ENCODE measurements at places on chromosomes 5 and 9.
A peak's percentile ranks its signal among the peaks of the same experiment; 100 is the strongest.

GRCh38 chr5:135369952-135370351 lies 29.1 kb downstream of the MACROH2A1 start:
- DNase-seq: no peak

DNA sequence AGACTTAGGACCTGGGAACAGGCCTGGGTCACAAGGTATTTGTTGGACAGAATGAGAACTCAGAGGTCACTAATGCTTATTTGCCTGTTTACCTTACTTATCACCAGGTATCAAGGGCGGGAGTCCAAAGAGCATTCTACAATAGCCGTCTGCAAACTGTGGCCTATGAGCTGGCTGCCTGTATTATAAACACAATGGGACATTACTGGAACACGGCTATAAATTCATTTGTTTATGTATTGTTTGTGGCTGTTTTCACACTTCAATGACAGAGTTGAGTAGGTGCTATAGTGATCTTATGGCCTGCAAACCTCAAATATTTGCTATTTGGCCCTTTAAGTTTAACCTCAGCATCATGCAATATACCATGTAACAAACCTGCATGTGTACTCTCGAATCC lies 76.6 kb upstream of the ASTN2 start:
- DNase-seq: no peak

DNA sequence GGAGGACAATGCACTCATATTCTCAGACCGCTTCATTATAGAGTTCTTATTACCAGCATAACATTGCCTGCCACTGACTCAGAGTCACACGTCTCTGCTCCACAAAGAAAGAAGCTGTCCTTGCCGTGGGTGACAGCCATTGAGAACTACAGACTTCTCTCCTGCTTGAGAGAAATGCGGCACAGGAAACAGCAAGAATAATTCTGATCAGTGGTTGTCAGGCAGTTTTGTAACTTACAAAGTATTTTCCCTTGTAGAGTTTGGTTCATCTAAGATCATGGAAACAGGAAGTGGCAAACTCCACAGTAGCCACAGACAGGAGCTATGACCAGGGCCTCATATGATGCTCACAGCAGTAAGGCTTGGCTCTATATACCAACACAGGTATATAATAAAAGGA lies 47.0 kb downstream of the KCNV2 start:
- DNase-seq: no peak

- DNase-seq: no peak
These were observed 3.5 kb downstream of the CNOT8 start for GRCh38 chr5:154861946-154862345.

DNA sequence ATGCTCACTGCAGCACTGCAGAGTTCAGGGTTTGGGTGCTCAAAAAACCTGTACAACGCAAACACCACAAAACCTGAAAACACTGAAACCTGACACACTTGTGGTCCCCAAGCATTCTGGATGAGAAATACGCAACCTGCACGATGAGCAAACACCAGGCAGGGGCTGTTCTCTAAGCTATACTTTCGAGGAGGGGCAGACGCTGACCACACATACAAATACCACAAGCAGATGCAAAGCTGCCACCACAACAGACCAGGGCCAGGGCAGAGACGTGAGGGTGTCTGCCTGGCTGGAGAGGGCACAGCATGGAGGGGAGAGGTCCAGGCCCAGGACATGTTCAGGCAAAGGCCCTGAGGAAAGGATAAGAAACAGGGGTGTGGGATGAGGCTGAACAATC lies 23.0 kb downstream of the BARHL1 start:
- no peak for DNase-seq

- DNase-seq: no peak
These were observed 68.3 kb downstream of the SHB start for GRCh38 chr9:38000735-38001134.

- no peak for DNase-seq
These were observed 99.6 kb downstream of the ANKH start for GRCh38 chr5:14771972-14772371.

DNA sequence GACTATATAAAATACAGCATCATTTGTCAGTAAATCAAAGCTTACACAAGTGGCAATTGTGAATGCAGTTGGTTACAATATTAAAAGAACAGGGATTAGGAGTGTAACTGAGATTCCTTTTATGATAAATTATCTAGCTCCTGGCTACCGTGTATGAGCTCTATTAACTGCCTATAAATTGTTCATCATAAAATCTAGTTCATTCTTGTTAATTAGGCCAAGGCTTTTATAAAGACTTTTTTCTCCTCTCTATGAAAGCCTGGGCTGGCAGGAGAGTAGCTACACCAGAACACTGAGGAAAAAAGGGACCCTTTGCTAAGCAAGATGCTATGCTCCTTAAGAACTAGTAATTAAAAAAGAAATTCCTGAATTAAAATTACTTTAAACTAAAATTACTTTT lies 132.4 kb upstream of the MEF2C start:
- DNase-seq: no peak

GRCh38 chr5:66169534-66169933 lies 25.4 kb downstream of the SREK1 start:
- no peak for DNase-seq

DNA sequence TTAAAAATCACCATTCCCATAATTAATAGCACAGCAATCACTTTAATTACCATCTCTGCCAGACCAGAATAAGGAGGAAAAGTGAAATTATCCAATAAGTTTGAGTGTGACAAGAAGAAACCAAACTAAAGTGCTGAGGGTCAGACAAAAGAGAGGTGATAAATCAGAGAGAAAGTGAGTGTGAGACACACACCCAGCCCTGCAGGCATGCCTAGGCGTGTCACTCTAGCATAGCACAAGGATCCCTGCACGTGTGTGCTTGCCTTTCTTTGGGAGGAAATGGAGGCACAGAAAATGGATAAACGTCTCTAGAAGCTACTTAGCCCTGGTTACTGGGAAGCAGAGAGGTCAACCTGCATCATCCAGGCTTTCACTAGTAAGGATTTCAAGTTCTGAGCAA lies 56.2 kb downstream of the SEMA6A start:
- DNase-seq: no peak

- DNase-seq: no peak
These were observed 36.6 kb upstream of the CDH12 start for GRCh38 chr5:22889720-22890119.

GRCh38 chr5:138606378-138607064 lies 31.3 kb upstream of the HSPA9 start:
- no peak for DNase-seq

DNA sequence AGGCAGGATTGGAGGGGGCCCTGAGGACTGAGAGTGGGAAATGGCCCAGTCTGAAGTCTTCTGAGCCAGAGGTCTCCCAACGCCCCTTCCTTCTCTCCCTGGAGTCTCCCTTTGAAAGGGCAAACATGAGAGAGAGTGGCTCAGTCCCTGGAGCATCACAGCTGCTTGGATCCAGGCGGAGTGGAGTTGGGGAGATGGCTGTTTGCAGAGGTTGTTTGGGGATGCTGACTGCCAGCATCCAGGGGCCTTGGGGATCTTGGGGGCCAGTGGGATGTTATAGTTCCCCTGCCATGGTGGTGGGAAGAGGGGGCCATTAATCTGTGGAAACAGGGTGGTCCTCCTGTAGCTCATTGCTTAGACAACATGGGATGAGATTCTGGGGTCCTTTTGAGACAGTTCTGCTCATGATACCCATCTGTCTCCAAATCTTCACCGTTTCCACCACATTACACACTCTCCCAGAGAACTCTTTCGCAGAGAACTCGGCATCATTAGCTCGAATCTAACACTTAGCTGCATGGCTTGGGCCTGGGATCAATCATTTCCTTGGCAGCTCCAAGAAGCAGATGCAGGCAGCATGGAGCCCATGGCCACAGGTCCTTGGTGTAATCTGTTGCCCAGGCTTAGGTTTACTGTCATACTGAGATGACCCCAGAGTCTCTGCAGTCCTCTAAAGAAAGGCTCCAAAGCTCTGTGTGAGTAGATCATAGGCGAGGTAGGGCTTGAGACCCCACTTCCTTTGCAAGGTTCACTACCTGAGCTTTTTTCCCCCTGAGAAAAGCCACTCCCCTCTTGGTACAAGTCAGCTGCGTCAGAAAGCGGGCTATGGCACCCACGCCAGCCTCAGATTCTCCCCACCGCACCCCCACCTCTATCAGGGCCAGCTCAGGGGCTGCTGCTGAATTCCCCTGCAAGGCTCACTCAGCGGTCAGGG lies 54.4 kb upstream of the SH3PXD2B start:
- DNase-seq: no peak

- no peak for DNase-seq
These were observed 183.1 kb downstream of the NMUR2 start for GRCh38 chr5:152221721-152222629.

GRCh38 chr9:88826771-88827181 lies 164.5 kb upstream of the S1PR3 start:
- no peak for DNase-seq

GRCh38 chr5:111472579-111472978 lies 39.8 kb downstream of the STARD4 start:
- DNase-seq: no peak

DNA sequence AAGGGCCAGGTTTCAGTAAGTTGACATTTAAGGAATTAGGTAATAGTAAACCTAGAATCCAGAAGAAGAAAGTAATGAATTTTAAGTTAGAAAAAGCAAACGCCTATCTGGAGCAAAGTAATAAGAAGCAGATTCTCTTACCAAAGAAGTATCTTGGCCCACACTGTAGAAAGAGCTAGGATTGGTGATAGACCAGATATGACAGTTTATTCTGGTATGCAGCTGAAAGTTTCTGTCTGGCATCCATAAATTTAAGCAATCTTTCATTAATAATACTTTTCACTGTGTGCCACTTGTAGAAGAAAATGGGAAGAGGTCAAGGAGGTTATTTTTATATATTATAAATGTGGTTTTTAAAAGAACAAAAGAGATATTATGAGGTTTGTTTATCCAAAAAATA lies 3.0 kb downstream of the RECK start:
- DNase-seq: no peak

DNA sequence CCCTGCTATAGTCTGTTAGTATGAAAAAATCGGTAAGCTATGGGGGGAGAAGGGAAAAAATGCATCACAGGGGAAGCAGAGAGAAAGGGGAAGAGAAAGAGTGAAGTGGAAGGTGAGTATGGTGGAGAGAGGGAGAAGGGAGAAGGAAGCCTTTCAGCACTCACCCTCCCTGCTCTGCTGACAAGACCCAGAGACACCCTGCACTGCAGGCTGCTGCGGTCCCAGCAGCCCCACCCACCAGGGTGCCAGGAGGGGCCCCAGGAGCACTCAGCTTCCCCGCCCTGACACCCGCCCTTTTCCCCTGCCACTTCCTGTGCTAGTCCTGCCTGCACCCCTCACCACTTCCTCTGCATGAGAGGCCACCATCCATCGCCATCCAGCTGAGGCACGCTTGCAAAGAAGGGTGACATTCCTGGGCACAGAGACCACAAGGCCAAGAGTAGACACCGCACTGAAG lies 12.7 kb downstream of the STK10 start:
- peak; percentile 79 for DNase-seq

DNA sequence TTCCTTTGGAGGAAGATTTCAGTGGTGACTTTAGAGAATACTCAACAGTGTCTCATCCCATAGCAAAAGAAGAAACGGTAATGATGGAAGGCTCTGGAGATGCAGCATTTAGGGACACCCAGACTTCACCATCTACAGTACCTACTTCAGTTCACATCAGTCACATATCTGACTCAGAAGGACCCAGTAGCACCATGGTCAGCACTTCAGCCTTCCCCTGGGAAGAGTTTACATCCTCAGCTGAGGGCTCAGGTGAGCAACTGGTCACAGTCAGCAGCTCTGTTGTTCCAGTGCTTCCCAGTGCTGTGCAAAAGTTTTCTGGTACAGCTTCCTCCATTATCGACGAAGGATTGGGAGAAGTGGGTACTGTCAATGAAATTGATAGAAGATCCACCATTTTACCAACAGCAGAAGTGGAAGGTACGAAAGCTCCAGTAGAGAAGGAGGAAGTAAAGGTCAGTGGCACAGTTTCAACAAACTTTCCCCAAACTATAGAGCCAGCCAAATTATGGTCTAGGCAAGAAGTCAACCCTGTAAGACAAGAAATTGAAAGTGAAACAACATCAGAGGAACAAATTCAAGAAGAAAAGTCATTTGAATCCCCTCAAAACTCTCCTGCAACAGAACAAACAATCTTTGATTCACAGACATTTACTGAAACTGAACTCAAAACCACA lies 67.4 kb downstream of the VCAN start:
- DNase-seq: no peak

- DNase-seq: no peak
These were observed 216.3 kb downstream of the GADD45G start for GRCh38 chr9:89821081-89821480.

GRCh38 chr5:80623999-80624398 lies 30.5 kb upstream of the MSH3 start:
- DNase-seq: no peak

DNA sequence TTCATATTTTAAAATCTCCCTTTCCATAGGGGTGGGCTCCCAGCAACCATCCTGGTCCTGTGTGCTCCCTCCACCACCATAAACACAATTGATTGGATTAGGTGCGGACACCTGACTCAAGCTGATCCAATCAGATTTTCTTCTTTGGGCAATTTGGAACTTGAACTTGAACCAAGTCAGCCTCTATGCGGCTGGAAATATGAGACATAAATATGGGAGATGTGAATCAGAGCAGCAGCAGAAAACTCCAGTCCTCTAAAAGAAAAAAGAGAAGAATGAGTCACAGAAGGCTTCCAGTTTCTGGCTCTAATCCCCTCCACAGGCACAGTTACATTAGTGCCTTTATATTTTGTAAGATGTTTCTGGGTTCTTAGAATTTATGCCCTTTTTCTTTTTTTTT lies 306.6 kb downstream of the MLLT3 start:
- DNase-seq: no peak

- no peak for DNase-seq
These were observed 37.0 kb downstream of the B4GALT1 start for GRCh38 chr9:33129886-33130881.

GRCh38 chr9:18911714-18912342 lies 121.2 kb downstream of the SAXO1 start:
- no peak for DNase-seq

GRCh38 chr5:178440181-178440580 lies 150.0 kb downstream of the COL23A1 start:
- DNase-seq: no peak

GRCh38 chr5:45262061-45262590 lies 434.1 kb downstream of the HCN1 start:
- DNase-seq: no peak

- DNase-seq: no peak
These were observed 272.1 kb downstream of the TLE1 start for GRCh38 chr9:81417299-81417675.

DNA sequence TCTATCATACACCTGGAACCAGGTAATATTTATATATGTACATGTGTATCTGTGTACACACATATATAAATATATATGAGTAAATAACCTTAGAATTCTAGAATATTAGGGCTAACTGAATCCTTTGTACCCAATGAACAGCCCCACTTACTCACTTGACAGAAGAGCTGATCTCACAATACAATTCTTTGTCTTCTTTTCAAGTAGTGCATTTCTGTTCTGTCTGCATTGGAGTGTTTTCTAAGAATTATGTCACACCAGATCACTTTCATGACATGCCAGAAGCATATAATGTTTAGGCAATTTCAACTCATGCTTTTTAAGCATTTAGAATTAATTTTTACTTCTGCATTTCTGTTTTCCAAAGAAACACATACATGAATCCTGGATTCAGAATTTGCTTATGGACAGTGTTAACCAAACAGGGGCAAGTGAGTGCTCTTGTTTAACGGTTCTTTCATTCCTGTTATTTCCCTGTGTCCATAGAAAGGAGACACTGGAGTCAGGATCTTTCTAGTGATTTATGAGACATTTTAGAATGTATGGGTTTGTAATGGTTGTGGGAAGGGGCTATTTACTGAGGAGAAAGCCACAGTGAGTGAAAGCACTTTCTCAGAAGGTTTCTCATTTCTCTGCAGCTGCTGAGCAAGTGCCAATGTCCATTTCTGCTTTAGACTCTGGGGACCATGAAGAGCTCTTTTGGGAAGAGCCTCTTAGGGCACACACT lies 123.2 kb downstream of the RMI1 start:
- DNase-seq: no peak

Measured in stimulated activated CD4-positive, alpha-beta T cell treated with anti-CD3 and anti-CD28 coated beads, Interleukin-4, amount 100 ng/mL, for 48 hours (primary cell).